NCI-H1417 (cell line): ENCODE measurements at places on chromosomes 2 and 18.

DNA sequence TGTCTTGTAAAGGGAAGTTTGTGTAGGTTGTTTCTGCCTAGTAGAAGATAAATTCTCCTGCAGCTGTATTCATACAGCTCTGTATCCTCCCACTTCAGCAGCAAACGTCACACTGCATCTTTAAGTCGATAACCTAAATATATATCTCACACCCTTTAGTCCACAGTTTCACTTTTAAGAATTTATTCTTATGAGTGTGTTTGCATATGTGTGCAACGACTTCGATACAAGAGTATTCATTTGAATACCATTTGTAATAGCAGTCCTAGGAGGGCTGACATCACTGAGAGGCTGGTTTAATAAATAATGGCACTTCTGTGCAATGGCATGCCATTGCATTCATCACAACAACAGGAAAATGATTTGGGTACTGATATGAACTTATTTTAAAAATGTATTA, 63.8 kb upstream of the MSH6 start:
- DNase-seq = no peak

GRCh38 chr18:43422518-43422917, 145.2 kb upstream of the SYT4 start:
- DNase-seq = peak; percentile 47

- no peak for DNase-seq
Observed at GRCh38 chr2:38765149-38765548, 12.9 kb upstream of the GEMIN6 start.

DNA sequence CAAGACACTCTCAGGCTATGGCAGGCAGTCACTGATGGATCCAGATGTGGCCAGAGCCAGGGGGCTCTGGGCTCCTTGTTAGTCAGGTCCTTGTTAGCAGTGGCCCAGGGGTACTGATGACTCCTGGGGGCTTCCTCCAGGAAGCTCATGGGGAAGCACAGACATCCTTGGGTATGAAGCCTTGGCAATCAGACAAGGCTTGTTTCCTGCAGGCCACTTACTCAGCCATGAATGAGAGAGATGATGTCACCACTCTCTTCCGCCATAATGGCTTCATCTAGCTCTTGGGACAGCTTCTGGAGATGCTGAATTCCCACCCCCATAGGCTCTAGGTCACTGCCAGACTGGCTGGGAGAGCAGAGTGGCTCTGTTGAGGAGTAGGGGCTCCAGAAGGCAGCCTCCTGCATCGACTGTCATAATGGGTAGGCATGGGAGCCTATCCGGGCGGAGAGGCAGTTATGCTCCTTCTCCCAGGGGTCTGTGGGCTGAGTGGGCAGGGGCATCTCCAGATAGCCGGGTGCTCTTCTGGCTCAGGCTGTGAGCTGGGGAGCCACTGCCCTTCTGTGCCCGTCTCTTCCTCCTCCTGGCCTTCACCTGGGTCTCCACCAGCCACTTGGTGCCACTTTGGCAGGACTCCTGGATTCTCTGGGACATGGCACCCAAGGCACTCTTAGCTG, 40.2 kb upstream of the BMPR2 start:
- no peak for DNase-seq

DNA sequence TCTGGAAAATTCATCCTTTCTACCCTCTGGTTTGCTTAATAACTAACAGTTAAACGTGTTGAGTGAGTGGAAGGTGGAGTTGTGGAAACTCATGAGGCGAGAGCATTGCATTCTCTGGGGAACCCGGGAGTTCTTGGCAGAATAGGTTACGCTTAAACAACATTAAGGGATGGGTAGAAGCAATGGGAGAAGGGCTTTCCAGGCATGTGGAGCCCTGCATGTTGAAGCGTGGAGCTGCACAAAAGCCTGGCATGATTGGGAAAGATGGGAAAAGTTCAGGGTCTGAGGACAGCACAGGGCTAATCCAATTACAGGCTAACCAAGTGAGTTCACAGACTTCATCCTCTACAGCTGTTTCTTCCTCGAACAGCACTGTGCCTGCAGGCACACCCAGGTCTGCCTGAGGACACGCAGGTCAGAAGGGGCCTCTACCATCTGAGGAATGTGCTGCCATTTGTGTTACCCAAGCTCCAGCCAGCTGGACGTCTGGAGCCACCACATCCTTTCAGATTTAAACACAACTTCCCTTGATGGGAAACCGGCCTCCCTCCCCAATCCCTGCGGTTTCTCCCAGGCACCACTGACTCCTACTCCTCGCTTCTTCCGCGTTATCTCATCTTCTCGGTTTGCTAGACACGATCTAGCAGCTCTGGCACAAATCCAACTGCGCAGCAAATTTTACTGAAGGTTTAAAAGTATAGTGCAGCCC, 164.2 kb downstream of the ANTXR1 start:
- no peak for DNase-seq

GRCh38 chr2:2926009-2926857, 451.4 kb downstream of the EIPR1 start:
- DNase-seq = no peak
